ENCODE measurements at places on chromosomes 2 and 18.

DNA sequence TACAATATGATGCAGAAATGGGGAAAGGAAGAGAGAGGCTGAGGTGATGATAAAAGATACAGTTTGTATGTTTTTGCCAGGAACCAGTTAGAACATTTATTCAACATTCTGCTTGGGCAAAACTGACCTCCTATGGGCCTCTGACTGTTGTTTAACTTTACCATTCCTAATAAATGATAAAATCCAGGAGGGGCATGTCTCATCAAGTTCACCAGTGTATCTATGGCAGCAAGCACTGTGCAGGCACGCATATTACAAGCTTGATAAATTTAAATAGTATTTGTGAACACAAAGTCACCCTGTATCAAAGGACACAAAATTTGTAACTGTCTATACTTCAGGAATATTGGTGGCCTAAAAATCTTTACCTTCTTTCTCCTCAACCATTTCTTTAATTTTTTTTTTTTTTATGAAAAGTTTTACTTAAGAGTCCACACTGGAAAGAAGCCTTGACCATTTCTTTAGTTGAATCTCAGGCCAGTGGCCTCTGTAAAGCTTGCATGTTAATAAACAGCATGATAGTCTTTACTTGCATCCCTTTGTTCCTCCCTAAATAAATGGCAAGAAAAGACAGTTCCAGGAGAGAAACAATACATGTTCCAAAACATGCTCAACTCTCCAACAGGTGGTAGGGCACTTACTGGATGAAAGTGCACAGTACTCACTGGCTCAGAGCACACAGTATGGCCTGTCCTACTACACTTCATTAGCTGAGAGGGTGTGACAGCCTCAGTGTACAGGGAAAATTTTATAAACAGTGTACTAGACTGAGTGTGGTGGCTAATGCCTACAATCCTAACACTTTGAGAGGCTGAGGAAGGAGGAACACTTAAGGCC lies 52.3 kb downstream of the SOS1 start:
- DNase-seq: no peak

DNA sequence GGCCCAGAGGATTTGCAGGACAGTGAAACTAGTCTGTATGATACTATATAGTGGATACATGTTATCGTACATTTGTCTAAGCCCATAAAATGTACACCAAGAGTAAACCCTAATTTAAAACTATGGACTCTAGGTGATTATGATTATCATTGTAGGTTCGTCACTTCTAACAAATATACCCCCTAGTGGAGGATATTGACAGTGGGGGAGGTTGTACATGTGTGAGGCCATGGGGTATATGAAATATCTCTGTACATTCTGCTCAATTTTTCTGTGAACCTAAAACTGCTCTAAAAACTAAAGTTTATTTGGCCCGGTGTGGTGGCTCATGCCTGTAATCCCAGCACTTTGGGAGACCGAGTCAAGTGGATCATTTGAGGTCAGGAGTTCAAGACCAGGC lies 81.2 kb upstream of the CAB39 start:
- DNase-seq: no peak

GRCh38 chr2:96821113-96821675 lies 5.1 kb downstream of the CNNM3 start:
- DNase-seq: no peak

- DNase-seq: no peak
Measured at GRCh38 chr2:130840506-130840905, 3.8 kb downstream of the ARHGEF4 start.

GRCh38 chr18:78136986-78137385 lies 842.6 kb upstream of the SALL3 start:
- DNase-seq: no peak

- no peak for DNase-seq
Measured at GRCh38 chr2:121731366-121731765, 5.3 kb downstream of the NIFK start.

DNA sequence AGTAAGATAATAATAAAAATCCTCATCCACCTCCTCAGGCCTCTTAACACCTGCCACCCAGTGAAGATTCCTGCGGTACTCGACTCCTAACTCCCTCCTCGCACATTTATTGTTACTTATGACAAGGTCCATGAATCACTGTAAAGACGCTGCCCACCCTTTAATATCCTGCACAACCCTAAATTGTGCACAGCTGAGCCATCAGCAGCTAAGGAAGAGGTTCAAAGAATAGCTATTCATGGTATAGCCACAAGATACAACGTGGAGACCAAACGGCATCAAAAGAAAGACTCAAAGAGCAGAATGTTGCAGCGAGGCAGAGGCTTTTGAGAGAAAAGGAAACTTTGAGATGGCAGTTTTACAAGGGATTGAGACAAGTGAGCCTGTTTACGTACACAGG lies 266.3 kb downstream of the SATB2 start:
- no peak for DNase-seq

- no peak for DNase-seq
Measured at GRCh38 chr18:12749121-12749520, 46.3 kb downstream of the PSMG2 start.

GRCh38 chr2:136696438-136696837 lies 68.9 kb upstream of the THSD7B start:
- no peak for DNase-seq

DNA sequence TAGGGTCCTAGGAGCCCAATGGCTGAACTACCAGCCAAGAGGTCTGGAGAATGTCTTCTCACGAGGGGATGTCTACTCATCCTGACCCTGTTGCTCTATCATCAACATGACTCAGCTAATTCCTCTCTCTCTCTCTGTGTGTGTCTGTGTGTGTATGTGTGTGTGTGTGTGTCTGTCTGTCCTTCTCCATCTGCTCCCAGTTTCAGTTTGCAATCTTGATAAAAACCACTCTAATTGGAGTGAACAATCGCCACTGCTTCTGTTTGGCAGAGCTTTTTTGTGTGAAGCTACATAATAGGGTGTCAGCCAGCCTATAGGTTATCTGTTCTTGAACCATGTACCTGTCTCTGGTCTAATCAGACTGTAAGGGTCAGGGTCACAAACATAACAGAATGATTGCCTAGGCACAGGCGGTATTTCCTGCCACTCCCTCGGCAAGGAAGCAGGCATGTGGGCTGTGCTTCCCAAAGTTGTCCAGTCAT lies 219.8 kb downstream of the SH3BP4 start:
- DNase-seq: no peak

- DNase-seq: no peak
Measured at GRCh38 chr2:210224591-210224940, 681 bp downstream of the ACADL start.

- DNase-seq: no peak
Measured at GRCh38 chr2:190355968-190356644, 12.7 kb downstream of the INPP1 start.

DNA sequence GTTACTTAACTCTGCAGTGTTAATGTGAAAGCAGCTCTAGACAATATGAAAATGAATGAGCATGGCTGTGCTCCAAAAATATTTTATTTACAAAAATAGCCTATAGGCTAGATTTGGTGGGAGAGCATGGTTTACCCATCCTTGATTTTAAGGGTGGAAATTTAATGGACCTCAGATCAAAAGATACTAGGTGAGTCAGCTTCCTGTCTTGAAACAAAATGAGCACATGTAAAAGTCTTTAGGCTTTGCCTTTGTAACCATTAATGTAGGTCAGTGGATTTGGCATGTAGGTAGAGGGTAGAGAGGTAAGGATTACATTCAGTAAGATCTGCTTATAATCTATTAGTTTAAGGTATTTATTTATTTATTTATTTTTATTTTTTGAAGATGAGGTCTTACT lies 72.7 kb downstream of the GREB1L start:
- DNase-seq: no peak

DNA sequence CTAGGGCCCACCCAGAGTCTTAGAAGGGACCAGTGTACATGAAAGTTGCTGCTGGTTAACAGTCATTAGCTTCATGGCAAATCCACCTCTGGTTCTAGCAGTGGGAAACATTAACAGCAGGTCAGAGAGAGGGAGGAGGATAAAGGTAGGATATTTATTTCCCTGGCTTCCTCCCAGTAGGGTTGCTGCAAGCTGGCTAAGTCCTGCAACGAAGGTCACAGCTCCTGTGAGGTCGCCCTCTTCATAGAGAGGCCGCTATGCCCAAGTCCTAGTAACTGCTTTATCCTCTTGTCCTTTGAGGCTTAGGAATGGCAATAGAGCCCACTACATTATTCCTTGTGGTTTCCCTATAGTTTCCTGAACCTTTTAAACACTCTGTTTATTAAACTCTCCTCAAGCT lies 84.0 kb upstream of the ACSL3 start:
- DNase-seq: no peak

DNA sequence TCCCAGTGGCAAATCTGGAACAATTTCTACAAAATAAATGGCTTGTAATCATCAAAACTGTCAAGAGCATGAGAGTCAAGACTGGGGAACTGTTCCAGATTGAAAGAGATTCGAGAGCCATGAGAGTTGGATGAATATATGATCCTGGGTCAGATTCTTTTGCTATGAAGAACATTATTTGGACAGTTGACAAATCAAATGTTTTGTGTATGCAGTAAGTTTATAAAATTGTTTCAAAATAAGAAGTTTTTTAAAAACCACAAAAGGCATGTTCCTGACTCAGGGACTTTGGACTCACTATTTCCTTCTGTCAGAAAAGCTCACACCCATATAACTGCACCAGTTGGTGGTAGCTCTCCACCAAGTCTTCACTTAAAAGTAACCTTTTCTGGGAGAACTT lies 38.5 kb downstream of the ROCK2 start:
- DNase-seq: no peak

- no peak for DNase-seq
Measured at GRCh38 chr2:228378233-228378632, 196.7 kb upstream of the SPHKAP start.

GRCh38 chr2:201218780-201219179 lies 35.8 kb downstream of the CASP10 start:
- DNase-seq: no peak

DNA sequence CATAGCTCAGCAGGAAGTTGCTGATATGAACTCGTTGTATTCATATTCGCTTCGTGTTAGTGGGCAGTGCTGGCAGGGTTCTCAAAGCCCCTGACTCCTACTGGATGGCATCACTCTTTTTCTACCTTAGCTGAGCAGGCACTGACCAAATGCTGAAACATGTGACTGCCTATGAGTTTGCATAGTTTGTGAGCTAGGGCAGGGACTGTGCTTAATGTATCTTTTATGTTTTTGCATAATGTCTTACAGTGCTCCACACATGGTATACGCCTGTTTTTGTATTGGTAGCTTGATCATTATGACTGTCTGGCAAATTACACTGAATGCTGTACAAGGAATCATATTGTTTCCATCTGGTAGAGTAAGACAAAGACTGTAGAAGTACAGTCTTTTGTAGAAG lies 305.3 kb downstream of the PARD3B start:
- DNase-seq: no peak

DNA sequence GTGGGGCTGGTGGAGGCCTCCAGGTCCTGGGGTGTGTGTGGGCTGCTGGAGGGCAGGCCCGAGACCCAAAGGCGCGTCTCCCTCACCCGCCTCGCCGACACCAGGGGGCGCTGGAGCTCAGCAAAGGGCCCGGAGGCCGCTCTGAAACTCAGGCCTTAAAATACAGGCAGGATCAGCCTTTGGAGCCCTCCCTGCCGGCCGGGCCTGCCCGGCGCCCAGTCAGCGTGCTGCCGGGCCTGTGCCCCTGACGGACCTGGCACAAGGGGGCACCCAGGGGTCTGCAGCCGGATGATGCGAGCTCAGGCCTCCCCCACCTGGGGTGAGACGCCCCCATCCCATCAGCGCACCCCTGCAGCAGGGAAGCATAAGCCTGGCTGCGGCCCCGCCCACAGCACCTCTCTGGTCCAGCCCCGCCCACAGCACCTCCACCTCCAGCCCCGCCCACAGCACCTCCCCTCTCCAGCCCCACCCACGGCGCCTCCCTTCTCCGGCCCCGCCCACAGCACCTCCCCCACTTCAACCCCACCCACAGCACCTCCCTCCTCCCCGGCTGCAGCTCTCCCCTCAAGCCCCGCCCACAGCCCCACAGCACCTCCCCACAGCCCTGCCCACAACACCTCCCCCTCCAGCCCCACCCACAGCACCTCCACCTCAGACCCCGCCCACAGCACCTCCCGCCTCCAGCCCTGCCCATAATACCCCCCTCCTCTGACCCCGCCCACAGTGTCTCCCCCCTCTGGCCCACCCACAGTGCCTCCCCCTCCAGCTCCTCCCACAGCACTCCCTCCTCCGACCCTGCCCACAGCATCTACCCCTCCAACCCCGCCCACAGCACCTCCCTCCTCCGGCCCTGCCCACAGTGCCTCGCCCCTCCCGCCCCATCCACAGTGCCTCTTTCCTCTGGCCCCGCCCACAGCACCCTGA lies 92.8 kb upstream of the OTOS start:
- peak; percentile 63 for DNase-seq

GRCh38 chr2:237441605-237442274 lies 27.8 kb upstream of the COL6A3 start:
- DNase-seq: peak; percentile 51

- no peak for DNase-seq
Measured at GRCh38 chr2:239884051-239884405, 141.1 kb downstream of the NDUFA10 start.

- DNase-seq: no peak
Measured at GRCh38 chr2:222677981-222678380, 6.5 kb downstream of the MOGAT1 start.

GRCh38 chr18:3526421-3527354 lies 76.7 kb downstream of the TGIF1 start:
- DNase-seq: no peak

- DNase-seq: no peak
Measured at GRCh38 chr2:200625958-200626363, 40.1 kb downstream of the AOX1 start.

- DNase-seq: no peak
Measured at GRCh38 chr2:116585669-116586327, 1228.7 kb upstream of the DDX18 start.

DNA sequence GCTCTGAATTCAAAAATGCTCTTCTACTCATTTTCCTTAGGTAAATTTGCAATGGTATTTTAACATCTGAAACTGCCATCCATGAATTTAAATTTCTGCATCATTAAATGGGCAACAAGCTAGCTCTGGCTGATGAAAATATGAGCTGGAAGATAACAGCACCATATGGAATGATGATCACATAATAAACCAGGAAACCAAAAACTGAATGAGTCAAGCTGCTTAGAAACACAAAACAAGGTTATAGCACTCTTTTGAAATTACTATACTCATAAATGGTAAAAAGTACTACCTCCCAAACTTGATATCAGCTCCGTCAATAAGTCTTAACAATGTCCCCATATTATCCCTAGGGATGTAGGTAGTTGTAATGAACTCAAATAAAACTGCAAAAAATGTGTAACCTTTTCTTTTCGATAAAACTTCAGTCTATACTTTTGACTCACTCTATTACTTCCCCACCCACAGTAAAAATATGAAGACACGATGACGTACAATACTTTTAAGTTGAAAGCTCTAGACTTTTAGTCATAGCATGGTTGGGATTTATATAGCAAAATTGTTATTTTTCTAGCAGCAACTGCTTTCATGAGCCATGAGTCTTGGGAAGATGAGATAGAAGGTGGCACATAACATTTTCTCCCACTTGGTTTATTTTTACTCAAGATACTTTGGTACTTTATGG lies 396.7 kb downstream of the CDH2 start:
- DNase-seq: no peak

GRCh38 chr2:235911633-235912233 lies 256.5 kb downstream of the GBX2 start:
- DNase-seq: no peak

Measured in central memory CD4-positive, alpha-beta T cell (primary cell).